ENCODE measurements at places on chromosomes 7 and 10. TPM values are rescaled to one million over a fixed set of nuclear protein-coding genes. Genes with fewer than 3 reads are reported as not detected.
A peak's percentile ranks its signal among the peaks of the same experiment; 100 is the strongest.

DNA sequence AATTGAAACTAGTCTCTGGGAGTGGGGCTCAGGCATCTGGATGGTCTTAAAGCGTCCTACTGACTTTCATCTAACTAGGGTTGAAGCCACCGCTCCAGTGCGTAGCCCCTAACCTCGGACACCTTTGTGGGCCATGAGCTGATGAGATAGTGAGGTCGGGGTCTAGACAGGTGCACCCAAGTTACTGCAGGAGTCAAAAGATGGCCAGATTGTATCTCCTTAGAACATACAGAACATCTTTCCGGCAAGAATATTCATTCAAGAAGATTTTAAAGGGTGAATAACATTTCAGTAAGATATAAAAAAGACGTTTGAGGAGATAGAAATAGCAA, 20.6 kb downstream of the RBM17 start:
- DNase-seq: no peak

GRCh38 chr10:18658271-18659124, 733 bp upstream of the ARL5B start:
- DNase-seq: peak; percentile 79

Gene HTR7
- total RNA-seq: 0.25 TPM

DNA sequence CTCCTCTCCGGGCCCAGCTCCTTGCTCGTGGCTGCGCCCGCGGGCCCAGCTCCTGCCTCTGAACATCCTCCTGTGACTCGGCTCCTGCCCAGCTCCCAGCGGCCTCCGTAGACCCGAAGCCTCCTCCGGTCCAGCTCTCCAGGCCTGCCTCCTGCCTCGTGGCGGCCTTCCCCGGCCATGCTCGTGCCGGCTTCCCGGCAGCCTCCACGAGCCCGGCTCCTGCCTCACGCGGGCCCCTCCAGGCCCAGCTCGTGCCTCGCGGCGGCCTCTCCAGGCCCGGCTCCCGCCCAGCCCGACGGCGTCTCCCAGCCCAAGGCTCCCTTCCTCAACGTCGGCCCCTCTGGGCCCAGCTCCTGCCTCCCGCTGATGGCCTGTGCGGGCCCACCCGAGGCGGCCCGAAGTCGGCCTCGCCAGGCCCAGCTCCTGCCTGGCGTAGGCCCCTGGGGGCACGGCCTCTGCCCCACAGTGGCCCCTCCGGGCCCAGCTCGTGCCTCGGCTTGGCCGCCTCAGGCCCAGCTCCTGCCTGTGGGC, 16.9 kb upstream of the TMEM248 start:
- no peak for DNase-seq

Gene SLC18A3
- not detected for total RNA-seq

GRCh38 chr7:151565541-151565940, 45.8 kb upstream of the RHEB start:
- DNase-seq: no peak

DNA sequence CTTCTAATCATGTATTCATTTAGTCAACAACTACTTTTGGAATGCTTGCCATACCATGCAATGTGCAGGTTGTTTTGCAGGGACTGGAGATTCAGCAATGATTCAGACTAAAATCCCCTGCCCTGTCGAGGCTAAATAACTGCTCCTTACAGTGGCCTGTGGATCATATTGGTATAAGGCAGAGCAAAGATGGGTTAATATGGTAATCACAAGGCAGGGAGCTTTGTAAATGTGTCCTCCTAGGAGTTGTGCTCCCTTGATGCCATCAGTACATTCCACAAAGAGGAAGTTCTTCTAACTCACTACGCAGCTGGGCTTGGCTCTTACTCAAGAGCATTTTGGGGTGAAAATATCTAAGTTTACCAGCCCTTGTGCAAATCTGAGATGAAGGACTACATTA, 614 bp upstream of the IFIT2 start:
- DNase-seq: peak; percentile 66
